ENCODE measurements at places on chromosomes 3 and 15.

DNA sequence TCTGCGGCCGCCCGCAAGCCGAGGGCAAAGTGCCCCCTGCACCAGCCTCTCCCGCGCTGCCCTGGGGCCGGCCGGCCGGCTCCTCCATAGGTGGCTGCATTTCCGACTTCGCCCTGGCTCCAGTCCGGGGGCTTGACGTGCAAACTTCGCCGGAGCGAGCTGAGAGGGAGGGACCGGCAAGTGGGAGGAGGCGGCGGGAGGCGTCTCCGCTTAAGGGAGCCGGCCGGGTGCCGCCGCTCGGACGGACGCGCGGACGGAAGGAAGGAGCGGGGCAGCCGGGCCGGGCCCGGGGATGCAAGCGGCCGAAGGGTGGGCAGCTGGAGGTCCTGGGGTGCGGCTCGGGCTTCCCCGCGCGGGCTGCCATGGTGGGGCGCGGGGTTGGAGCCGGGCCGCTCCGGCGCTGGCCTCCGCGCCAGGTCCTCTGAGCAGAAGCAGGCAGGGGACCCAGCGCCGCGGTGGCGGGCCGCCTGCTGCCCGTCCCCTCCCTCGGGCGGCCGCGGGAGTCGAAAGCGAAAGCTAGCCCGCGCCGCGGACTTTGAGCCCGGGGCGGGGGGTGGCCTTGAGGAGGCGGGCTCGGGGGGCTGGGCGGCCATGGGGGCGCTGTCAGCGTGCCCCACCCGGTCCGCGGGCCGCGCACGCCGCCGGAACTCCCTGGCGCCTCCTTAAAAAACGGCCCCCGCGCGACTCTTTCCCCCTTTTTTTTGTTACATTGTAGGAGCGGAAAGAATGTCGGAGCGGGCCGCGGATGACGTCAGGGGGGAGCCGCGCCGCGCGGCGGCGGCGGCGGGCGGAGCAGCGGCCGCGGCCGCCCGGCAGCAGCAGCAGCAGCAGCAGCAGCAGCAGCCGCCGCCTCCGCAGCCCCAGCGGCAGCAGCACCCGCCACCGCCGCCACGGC is at the start of gene SCAANT1:
Gene SCAANT1, minus strand, starts transcription at position 511 of the 895 bp plus-strand sequence.
- DNase-seq = peak; percentile 79

GRCh38 chr3:46797486-46797885 is 65.8 kb downstream of the MYL3 start:
- DNase-seq = no peak

DNA sequence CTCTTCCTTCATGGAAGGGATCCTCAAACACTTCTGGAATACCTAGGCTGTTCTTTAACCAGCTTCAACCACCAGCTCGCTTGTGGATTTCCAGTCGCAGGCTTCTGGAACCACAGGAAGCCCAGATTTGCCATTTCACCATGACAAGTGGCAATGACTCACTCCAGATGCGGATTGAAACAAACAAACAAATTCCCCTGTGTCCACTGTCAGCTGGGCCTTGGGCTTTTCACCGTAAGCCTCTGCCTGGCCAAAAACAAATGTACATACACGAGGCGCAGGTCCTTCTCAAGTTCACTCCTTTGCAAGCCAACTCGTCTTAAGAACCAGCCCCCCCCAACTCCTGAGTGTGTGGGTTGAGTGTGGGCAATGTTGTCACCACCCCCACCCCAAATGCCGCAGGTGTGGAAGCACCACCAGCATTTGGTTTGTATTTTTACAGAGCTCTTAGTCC is 8.8 kb downstream of the BCL6 start:
- DNase-seq = peak; percentile 41

DNA sequence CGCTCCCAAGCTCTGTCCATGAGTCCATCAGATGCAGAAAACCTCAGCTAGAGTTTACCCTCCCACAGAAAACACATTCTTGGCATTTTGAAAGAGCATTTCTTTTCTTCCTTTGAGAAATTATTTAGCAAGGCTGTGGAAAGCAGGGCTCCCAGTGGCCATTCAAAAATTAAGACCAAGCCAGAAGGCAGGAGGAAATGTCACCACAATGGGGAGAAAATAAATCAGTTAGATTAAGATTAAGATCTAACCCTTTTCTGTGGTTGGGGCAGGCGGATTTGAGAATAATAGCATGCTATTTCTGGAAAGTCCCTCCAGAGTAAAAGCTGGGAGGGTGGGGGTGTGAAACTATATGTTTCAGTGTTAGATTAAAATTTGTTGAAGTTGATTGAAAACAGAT is 20.2 kb downstream of the LRIG1 start:
- DNase-seq = no peak

DNA sequence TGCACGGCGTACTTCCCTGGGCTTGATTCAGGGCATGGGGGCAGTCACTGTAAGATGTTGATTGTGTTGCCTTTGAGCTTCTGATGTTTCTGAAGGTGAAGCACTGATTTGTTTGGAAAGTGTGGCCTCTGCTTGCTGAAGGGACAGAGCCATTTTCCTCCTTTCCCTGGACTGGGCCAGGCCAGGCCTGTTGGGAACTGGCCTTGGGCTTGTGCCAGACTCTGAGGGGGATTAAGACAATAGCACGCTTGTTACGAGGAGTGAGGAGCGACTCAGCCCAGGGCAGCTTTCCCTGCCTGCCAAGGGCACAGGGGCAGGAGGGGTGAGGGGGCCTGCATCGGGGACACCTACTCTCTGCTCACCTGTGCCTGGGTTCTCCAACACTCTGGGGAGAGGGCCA is 42.9 kb downstream of the LINGO1 start:
- peak; percentile 98 for DNase-seq

DNA sequence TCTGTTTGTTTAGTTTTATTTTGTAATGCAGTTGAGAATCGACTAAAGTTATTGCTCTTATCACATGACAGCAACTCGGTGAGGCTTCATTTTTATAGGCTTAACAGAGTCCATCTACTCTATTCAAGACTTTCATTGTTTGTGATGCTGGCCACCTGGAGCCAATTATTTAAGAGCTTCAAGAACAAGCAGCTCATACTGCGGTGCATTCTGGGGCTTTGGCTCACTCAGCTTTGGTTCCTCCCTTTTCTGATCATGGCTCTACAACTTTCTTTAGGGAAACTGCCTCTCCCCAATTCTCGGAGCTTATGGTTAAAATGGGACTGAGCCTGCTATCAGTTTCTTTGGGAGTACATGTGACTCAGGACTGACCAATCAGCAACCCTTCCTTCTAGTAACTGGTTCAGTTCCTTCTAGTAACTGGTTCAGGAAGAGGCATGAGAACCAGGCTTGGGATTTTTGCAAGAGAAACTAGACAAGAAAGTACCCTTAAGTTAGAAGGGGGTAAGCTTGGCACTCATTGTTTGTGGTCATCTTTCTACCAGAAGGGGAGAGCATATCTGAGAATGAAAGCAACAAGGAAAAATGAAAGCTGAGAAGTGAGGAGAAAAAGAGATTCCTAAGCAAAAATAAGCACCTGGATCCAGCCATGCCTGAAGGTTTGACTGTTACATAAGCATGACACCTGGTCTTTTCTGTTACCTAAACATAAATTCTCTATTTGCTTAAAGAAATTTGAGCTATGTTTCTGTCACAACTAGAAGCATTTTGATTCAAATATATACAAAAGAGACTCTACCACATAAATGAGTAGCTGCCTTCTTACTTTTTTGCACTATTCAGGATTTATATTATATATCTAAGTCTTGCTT is 24.1 kb upstream of the ARHGEF3 start:
- DNase-seq = peak; percentile 52

GRCh38 chr3:122548619-122549018 is 15.5 kb downstream of the PARP9 start:
- DNase-seq = no peak

DNA sequence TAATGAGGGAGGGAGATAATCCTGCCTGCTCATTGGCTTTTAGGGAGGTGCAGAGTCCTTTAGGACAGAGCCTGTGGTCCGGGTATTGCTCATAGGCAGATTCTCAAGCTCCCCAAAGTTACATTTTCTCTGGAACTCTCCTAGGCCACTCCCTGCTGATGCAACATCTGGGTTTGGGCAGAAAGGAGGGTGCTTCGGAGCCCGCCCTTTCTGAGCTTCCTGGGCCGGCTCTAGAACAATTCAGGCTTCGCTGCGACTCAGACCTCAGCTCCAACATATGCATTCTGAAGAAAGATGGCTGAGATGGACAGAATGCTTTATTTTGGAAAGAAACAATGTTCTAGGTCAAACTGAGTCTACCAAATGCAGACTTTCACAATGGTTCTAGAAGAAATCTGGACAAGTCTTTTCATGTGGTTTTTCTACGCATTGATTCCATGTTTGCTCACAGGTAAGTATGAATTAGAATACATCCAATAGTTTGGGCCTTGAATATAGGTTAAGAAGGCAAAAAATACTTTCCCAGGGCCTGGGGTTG is at the start of gene IL20RB:
Gene IL20RB, plus strand, starts transcription at position 233 of the 538 bp plus-strand sequence. Its CDS starts 131 bp downstream, at position 364.
- no peak for DNase-seq

- DNase-seq = no peak
These were observed 634 bp downstream of the ZMAT3 start for GRCh38 chr3:179071027-179071322.

- peak; percentile 44 for DNase-seq
These were observed 216.1 kb upstream of the CDIN1 start for GRCh38 chr15:36363335-36363734.

DNA sequence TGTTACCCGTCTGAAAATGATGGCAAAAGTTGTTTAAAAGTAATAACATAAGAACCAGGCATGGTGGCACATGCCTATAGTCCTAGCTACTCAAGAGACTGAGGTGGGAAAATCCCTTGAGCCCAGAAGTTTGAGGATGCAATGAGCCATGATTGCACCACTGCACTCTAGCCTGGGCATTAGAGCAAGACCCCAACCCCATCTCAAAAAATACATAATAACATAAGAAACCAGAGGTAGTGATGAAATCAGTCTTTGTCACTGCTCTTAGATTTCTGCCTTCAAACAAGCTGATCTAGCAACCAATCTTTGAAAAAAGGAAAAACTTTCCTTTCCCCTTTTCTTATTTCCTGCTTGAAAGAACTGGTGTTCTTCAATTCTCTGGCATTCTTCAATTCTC is 71.3 kb downstream of the TMCC1 start:
- DNase-seq = no peak

DNA sequence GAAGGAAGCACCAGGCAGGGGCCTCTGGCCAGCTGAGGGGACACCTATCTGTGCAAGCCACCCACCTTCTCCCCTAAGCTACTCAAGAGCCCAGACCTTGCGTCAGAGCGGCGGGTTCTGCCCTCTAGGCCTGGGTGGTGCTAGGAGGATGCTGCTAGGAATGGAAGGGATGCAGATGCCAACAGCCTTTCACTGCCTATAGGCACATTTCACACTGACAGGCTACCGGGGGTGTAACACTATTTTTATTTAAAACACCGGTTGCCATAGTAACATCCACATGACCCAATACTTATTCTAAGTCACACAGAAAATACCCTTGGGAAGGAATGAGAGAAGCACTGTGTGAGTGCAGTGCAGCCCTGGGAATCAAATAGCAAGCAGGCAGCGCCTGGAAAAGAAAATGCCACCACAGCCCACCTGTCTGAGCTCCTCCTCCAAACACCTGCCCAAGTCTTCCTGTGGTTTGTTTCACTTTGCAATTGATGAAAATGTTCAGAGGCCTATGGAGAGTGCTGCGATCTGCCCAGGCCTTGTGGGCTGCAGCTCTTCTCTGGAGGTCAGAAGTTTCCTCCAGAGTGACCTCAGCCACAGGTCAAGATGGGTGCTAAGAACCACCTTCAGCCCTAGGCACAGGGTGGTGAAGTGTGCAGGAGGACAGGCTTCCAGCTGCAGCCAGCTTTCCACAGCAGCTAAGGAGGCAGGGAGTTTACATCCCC is 113.5 kb upstream of the TOPAZ1 start:
- DNase-seq = no peak

- DNase-seq = no peak
These were observed 256.7 kb upstream of the KCNH8 start for GRCh38 chr3:18891641-18892040.

DNA sequence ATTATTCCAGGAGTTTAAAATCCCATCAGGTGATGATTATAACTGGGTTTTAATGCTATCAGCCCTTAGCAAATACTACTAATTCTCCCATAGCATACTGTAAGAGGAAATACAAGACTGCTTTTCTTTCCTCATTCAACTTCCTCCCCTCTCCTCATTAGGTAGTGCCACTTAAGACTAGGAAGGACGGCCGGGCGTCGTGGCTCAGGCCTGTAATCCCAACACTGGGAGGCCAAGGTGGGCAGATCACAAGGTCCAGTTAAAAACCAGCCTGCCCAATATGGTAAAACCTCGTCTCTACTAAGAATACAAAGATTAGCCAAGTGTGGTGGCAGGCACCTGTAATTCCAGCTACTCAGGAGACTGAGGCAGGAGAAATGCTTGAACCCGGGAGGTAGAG is 14.7 kb downstream of the NDUFAF1 start:
- no peak for DNase-seq

- DNase-seq = peak; percentile 24
These were observed 499.4 kb upstream of the MDFIC2 start for GRCh38 chr3:70811880-70812279.

- DNase-seq = no peak
These were observed 189.0 kb downstream of the STT3B start for GRCh38 chr3:31721676-31722075.

Measured in pons (tissue), 1 donor.